ENCODE measurements at places on chromosomes 6 and 20.

DNA sequence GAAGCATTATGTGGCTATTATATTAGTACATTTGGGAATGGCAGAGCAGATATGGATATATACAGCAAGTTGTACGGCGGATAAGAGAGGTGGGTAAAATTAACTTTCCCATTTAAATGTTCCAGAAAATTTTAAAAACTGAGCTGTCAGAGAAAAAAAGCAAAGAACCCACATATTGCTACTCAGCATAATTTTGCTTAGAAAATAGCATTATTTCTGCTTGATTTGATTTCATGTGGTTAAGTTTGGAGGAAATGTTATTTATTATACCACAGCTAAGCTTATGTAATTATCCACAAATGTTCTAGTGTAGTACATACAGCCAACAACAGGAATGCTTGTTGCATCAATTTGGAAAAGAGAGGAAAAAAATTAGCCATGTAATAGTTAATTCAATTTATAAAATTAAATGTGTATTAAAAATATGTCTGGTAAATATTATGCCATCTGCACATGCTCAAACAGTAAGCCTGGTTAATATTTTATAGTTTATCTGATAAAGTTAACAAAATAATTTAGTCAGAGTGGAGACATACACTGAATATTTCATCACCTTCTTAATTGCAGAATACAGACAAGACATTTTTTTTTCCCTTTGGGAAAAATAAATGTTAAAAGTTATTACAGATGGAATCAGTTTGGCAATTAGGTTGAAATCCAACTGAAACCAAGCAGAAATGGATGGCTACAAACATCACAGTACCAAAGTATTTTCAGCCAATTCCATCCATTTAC, 172.1 kb upstream of the ID4 start:
- DNase-seq = no peak

GRCh38 chr20:23145281-23145700, 59.2 kb upstream of the CD93 start:
- no peak for DNase-seq

- no peak for DNase-seq
These were observed 20.6 kb upstream of the FABP7 start for GRCh38 chr6:122758927-122759334.

GRCh38 chr6:90463359-90463758, 123.5 kb downstream of the MAP3K7 start:
- no peak for DNase-seq

- no peak for DNase-seq
These were observed 252.2 kb downstream of the ERMARD start for GRCh38 chr6:170003451-170004160.

DNA sequence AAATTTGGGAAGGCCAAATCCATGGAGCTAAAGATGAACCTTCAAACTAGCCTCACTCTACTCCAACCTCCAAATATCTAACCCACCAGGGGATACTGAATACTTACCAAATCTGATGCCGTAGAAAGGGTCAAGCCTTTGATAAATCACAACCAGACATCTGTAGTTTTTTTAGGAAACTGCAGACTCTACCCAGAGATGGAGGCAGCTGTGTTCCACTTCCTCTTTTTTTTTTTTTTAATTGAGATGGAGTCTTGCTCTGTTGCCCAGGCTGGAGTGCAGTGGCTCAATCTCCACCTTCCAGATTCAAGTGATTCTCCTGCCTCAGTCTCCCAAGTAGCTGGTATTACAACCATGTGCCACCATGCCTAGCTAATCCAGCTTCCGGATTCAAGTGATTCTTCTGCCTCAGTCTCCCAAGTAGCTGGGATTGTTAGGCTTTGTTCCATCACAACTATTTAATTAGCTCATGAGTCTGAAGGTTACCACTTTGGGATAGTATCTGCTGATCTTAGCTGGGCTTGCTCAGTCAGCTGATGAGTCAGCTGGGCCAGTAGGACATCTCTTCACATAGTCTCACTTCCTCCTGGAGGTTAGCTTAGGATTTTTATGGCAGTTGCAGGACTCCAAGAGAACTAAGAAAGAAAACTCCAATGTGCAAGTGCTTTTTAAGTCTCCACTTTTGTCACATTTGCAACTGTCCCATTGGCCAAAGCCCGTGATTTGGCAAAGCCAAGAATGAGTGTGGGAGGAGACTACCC, 13.3 kb downstream of the FRK start:
- no peak for DNase-seq

DNA sequence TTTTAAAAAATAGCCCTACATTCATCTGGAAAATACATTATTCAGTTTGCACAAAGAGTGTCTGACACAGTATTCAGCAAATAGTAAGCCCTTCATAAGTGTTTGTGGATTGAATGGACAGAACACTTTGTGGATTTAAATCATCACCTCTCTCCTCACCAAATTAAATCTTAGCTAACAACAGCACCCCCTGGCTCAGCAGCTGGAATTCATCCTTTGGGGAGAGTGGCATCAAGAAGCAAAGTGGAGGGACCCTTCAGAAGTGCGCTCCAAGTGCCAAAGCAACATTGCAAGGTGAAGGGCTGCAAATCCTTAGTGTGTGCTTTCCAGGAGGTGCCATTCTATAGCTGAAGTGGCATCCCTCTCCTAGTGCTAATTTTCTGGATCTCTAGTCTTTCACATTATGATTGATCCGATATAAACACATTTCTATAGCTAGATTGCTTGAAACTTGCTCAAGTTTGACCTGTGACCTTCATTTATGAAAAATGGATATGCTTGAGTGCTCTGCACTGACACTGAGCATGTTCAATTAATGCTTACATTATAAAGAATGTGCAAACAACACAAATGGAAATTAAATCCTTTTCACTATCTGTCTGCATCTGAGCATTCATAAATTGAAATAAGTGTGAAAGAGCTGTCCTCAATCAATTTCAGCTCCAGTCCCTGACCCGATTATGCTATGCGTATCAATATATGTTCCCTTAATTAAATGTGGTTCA, 891.7 kb downstream of the C6orf118 start:
- no peak for DNase-seq

- no peak for DNase-seq
These were observed 16.7 kb downstream of the CD109 start for GRCh38 chr6:73712535-73713173.

- DNase-seq = no peak
These were observed 30.4 kb downstream of the TRMT6 start for GRCh38 chr20:5919626-5920544.

- DNase-seq = no peak
These were observed 83.8 kb upstream of the ELOVL5 start for GRCh38 chr6:53432318-53433161.

GRCh38 chr6:99780556-99780885, 173.9 kb downstream of the PRDM13 start:
- no peak for DNase-seq

GRCh38 chr6:163148451-163149278, 265.9 kb upstream of the QKI start:
- no peak for DNase-seq

DNA sequence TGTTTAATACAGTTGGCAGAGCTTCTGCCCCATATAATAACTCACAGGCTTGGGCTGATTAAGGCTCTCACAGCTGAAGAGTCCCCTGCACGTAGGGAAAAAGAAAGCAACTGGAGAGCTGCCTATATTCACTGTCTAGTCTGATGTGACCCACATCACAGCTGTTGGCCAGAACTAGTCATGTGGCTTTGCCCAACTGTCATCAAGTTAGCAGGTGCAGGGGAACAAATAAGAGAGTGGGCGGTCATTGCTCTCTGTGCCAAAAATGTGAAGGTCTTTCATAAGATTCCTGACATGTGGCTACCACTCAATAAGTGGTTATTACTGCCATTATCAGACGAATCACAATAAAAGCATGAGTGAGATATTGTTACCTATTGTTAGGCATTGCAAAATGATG, 665.2 kb downstream of the DOK5 start:
- no peak for DNase-seq

DNA sequence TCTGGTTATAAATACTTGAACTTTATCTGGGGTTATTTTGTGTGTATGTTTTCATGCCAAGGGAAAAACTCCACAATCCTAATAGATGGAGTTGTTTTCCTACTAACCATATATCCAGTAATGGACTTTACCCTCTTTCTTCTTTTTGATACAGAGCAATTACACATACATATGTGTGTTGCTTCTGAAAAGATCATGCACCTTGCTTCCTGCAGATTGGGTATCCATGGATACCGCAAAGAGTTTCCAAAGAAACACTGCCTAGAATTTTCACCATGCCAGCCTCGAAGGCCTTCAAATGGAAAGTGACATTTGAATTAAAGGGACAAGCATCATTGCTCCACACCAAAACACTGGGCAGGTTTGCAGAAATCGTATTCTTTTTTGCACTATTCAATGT, 26.8 kb downstream of the HDDC2 start:
- no peak for DNase-seq

DNA sequence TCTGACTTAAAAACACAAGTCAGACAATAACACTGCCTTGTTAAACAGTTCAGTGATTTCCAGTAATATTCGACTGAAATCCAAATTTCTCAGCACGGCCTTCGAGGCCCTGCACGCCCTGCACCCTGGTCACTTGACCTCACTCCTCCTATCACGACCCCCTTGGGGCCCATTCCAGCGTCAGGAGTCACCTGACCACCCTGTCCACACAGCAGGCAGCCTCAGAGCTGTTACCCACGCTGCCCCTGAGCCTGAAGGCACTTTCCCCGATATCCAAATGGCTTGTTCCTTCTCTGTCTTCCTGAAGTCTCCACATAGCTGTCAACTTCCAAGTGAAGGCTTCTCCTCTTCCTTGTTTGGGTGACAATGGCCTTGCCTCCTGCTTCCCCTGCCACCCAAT, 33.1 kb upstream of the SMOC2 start:
- DNase-seq = no peak

DNA sequence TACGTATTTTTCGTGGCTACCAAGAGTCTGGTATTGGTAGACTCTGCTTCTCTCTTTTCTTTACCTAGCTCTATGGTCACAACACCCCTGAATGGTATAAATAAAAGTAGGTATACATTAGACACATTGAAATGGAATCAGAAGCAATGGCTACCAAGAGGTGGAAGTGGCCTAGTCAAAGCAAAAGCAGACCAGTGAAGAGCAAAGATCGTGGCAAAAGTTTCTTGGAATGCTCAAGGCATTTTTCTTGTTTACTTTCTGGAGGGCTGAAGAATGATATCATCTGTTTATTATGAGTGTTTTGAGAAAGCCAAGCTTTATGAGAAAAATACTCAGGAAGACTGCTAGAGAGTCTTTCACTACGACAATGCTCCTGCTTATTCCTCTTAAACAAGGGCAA, 28.6 kb upstream of the MOCS1 start:
- no peak for DNase-seq

GRCh38 chr6:18997375-18997826, 610.3 kb downstream of the RNF144B start:
- no peak for DNase-seq

DNA sequence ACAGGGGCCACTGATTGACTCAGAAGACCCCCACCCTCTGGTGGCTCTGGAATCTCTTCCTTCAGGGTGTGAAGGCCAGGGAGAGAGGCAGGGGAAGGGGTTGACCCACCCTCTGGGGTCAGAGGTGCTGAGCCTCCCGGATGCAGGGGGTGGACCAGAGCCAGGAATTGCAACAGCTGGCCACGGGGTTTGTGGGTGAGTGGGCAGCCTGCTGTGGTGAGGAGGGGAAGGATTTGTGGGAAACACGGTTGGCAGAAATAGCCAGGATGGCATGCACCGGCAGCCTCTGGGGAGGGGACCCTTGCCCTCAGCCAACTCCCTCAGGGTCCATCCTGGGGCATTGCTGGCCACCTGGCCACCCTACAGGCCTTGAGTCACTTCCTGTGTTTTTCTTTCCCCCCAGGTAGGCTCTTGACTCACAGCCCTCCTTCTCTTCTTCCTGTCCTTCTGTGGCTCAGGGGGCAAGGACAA, 92.8 kb downstream of the MRPL14 start:
- no peak for DNase-seq

DNA sequence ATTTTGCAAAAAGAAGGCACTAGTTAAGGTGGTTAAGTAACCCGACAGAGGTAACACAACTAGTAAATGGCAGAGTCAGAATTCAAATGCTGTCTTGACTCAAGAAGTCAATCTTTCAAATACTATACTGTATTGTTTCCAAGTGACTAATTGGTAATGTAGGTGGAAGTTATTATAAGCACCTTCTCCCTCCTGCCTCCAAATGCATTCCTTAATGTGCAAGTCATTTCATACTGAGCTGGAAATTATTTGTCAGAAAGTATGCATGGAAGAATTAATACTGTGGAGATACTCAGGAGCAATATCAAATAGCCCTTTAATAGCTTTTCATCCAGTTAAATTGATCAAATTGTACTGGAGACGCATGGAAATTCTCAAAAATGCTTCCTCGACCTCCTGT, 579.1 kb downstream of the DOK5 start:
- no peak for DNase-seq

- DNase-seq = no peak
These were observed 140.9 kb downstream of the JARID2 start for GRCh38 chr6:15386756-15387112.

DNA sequence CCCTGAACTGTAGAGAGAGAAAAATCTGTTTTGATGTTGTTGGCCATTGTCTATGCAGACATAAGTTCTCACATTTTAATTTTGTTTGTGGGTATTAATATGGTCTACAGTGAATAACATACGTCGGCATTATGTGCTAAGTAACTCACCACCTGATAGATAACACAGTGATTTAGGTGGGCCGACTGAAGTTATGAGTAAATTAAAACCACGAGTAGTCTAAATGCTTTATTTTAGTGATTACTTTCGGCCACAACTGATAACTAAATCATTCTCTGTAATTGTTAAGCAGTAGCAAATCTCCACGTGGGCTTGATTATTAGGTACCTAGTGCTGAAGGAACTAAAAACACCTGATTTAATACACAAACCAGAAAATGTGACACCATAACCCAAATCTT, 1.1 kb downstream of the DOP1A start:
- DNase-seq = no peak

DNA sequence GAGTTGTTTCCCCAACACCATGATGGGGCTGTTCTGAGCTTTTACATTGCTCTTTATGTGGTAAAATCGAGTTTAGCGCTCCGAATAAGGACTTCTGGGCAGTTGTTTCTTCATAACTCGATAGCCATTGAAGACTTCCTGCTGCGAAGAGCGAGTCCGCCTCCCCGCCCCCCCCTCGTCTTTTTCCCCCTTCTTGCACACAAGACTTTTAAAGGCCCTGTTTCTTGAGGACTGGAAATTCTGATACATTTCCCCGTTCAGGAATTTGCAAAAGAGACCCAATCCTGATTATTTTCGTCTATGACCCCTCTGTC, 1.5 kb upstream of the CITED2 start:
- DNase-seq = no peak

- no peak for DNase-seq
These were observed 143.9 kb downstream of the DTNBP1 start for GRCh38 chr6:15518878-15519277.

GRCh38 chr6:24357336-24358218, at the start of gene DCDC2:
Gene DCDC2 (minus strand): TSS chr6:24358059. CDS start chr6:24357750, 309 bp downstream.
- no peak for DNase-seq

GRCh38 chr6:57302477-57302876, 15.0 kb upstream of the PRIM2 start:
- DNase-seq = no peak

DNA sequence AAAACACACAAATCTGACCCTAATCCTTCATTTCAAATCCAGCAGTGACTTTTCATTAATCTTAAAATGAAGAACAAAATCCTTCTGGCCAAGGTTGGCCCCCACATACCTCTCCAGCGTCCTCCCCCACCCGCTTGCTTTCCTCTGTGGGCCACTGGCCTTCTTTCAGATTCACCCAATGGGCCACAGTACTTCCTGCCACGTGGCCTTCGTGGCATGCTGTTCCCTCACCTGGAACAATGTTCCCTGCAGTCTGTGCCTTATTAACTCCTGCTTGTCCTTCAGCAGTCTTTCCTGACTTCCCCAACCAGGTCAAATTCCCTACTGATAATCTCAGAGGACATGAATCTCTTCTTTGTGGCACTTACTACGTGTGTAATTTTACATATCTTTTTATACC, 5.3 kb upstream of the GTF2H4 start:
- no peak for DNase-seq
